ENCODE measurements at places on chromosomes 1 and 21. TPM values are rescaled to one million over a fixed set of nuclear protein-coding genes. Genes with fewer than 3 reads are reported as not detected.

FCRL2 gene
- not detected for total RNA-seq

IL12RB2 gene
- not detected for total RNA-seq

LAPTM5 gene
- 0.13 TPM for total RNA-seq

NBPF10 gene
- 0.62 TPM for total RNA-seq

RHD gene
- total RNA-seq: not detected

GRHL3 gene
- total RNA-seq: 0.39 TPM

PRAMEF5 gene
- not detected for total RNA-seq

All from A549 treated with DMSO at 1 μM for 4 hours (cell line).